ENCODE measurements at places on chromosomes 1 and 21.

DNA sequence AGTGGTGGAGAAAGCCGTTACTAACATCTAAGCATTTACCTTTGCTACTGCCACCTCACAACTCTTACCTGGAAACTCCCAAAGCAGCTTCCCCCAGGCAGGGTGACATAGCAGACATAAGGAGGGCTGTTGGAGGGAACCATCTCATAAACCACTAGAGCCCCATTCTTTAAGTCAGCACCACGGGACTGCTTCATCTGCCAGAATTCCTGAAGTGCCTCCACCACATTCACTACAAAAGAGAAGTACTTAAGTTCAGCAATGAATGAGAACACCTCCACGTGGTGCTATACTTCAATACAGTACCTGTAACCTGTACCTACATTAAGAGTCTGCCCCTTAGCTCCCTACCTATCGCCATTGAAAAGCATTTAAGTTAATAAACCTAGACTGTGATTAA, 10.3 kb downstream of the LIX1L start:
- no peak for DNase-seq

DNA sequence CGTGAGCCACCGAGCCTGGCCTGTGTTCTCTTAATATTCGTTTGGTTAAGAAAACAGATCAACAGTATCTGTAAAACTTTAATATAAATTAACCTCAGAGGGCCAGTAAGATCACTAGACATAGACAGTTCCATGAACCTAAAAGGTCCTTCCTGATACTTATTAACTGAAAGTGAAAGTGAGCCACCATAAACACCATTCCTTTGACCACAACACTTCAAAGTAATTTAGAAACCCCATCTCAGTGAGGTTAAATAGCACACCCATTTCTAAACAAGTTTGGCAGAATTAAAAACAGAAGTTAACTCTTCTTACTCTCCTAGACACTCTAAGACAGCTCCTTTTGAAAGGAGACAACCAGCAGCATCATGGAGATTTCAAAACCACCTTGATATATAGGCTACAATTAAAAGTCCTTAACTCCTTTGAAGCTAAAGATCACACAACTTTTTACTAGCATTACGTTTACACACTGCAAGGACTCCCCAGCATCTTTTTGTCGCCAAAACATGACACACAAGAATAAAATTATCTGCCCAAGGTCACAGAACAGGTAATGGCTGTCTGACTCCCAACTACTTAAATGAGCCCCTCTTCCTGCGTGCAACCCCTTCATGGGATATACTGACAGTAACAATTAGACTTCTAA, 2.2 kb downstream of the RNF19B start:
- DNase-seq = no peak

DNA sequence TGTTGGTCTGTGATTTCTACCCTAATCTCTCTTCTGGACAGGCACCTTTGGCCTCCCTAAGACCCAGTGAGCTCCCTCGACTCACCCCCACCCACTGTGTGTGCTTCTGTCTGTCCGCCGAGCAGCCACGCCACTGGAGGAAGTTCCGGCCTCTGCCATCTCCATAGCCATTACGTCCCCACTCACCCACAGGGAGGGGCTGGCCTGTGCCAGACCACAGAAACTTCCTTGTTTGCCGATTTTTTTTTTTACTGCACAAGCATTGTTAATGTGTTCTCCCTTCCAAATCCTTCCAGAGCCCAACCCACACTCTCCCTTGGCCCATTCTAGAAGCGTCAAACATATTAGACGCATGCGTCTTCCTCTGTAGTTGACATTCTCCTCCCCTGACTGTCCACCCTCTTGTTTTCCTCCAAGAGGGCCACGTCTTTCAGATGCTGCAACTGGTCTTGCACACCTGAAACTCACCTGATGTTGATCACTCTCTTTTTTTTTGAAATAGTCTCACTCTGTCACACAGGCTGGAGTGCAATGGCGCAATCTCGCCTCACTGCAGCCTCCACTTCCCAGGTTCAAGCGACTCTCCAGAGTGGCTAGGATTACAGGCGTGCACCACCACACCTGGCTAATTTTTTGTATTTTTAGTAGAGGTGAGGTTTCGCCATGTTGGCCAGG, 72.3 kb downstream of the EVA1C start:
- no peak for DNase-seq

DNA sequence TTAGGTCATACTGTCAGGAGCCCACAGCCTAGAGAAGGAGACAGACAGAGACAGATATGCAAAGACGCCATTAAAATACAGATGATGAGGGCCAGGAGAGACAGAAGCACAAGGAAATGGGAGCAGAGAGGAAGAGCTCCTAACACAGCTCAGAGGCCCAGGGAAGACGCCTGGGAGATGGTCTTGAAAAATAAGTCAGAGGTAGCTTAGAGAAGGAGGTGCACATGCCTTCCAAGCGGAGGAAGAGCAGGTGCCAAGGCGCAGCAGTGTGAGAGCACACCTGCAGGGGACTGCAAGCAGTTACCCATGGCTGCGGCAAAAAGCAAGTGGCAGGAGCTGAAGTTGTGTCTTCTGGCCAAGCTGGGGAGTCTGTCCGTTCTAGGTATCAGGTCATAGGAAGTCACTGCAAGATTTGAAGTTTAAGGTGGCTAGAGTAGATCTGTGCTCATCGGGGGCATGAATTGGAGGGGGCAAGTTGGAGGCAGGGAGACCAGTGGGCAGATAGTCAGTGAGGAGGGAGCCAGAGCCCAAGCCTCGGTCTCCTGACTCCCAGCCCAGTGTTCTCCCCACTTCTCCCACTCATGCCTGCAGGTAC, 1.3 kb upstream of the TRABD2B start:
- no peak for DNase-seq

GRCh38 chr1:150146849-150147542, 2.7 kb upstream of the PLEKHO1 start:
- DNase-seq = no peak

- DNase-seq = no peak
Measured at GRCh38 chr1:11320153-11320936, 47.3 kb downstream of the UBIAD1 start.

GRCh38 chr1:217026531-217026930, 303.3 kb upstream of the ESRRG start:
- DNase-seq = no peak

DNA sequence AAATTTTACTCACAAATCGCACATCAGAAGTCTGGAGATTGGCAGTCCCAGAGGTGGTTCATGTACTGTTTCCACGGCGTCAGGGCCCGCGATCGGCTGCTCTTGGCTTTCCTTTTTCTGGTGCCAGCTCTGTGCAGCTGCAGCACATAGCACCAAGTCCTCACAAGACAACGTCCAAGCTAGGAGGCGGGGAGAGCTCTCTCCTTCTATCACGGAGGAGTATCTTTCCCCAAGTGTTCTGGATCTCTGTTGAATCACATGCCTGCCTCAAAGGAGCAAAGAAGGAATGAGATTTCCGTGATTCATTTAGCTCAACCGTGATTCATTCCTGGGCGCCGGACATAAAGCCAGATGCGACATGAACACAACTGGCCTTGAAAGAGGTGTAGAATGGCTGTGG, 25.5 kb downstream of the MT1HL1 start:
- DNase-seq = no peak

DNA sequence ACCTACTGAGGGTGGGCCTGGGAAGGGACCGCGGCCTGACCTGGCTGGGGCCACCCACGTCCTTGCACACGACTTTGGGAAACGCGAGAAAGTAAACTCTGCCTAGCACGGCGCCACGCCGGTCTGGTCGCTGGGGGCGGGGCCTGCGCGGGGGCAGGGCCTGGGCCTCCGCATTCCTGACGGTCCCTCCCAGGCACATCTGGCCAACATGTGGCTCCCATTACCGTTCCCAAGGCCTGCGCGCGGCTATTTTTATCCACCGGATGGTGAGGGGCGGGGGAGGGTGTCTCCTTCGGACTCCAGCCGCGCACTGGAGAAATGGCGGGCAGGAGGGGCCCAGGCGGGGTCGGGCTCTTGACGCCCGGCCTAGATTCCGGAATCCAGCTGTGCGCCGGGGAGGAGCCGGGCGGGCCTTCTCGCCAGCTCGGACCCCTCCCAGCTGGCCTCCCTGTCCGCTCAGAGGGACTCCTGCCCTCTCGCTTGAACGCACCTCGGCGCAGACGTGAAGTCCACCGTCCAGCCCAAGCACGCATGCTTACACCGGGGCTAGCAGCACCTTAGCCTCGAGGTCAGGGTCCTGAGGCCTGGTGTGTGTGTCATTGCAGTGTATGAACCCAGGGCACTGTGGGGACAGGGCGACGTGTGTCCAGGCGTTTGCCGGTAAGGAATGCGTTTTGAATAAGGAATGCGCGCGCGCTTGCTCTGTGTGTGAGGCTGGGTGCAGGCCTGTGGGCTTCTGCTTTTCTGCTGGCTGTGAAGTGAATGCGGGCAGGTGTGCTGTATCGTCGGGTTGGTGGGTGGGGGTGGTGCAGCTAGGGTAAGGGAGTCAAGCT, 2.1 kb downstream of the EVA1B start:
- no peak for DNase-seq

DNA sequence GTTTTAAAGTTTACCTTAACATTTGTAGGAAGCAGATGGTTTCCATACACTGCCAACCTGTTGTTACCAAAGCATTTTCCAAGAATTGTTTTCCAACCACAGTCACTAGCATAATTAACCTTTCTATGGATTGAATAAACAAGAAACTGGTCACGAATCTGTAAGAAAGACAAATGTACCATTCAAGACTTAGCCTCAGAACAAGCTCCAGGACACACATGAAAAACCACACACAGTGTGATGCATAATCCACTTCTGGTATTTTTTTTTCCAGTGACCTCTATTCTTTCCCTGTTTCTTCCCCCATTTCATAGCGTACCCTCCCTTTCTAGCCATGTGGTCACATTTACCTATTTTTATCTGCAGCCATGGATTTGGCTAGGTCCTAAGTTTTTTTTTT, 29.6 kb upstream of the C1orf87 start:
- no peak for DNase-seq

Measured in effector CD4-positive, alpha-beta T cell (primary cell).